ENCODE measurements at places on chromosomes 7 and 10. TPM values are rescaled to one million over a fixed set of nuclear protein-coding genes. Genes with fewer than 3 reads are reported as not detected.

The TAS2R41 gene
- total RNA-seq: 0.52 TPM

The ACTA2 gene
- total RNA-seq: 4.6 TPM

The CFAP46 gene
- not detected for total RNA-seq

The LIPM gene
- total RNA-seq: not detected

The ZNF37A gene
- total RNA-seq: 18.7 TPM
